Activated naive CD4-positive, alpha-beta T cell treated with anti-CD3 and anti-CD28 coated beads for 36 hours (primary cell): ENCODE measurements at places on chromosomes 7 and 10. TPM values are rescaled to one million over a fixed set of nuclear protein-coding genes. Genes with fewer than 3 reads are reported as not detected.
A peak's percentile ranks its signal among the peaks of the same experiment; 100 is the strongest.

The ELFN1 gene
- total RNA-seq, result not detected

The ZNF394 gene
- 26.6 TPM for total RNA-seq

The C10orf105 gene
- 0.36 TPM for total RNA-seq

The CLDN3 gene
- total RNA-seq, result not detected

The PON3 gene
- not detected for total RNA-seq

The FOXP2 gene
- not detected for total RNA-seq

DNA sequence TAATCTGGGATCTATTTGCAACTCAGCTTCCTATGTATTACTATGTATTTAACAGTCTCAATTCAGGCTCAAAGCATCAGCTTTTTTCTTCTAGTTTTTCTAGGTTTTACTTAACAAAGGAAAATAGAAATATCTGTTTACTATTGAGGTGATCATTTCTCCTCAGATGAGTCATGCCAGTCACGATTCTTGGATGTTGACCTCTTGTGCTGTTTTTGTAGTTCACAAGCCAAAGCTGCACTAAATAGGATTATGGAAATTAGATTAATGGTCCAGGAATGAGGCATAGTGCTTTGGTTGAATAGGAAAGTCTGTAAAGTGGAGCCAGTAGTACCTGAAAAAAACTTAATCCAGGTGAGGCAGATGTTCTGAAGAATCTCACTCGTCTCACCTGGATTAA lies 198.3 kb upstream of the KAT6B start:
- no peaks in the 10 kb centered on the region for H3K4me1 ChIP-seq
- no peak overlapping the region for H3K27ac ChIP-seq
- peaks cover 10% of the 10 kb centered on the region for H3K36me3 ChIP-seq
- DNase-seq, result no peak
- H3K27me3 ChIP-seq, result no peaks in the 10 kb centered on the region

DNA sequence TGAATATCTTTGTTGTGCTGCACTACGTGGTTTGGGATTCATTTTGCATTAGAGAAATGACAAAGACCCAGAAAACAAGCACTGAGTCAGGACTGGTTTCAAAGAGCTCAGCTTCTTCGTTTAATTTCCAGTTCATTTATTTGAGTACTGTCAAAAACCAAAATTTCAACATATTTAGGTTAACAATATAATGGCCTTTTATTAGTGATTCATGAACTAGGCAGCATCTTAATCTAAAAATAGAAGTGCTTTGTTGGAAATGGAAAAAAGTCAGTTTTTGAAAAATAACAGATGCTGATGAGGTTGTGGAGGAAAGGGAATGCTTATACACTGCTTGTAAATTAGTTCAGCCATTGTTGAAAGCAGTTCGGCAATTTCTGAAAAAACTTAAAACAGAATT lies 856.4 kb downstream of the LRMDA start:
- H3K36me3 ChIP-seq, result no peaks in the 10 kb centered on the region
- H3K27ac ChIP-seq, result no peak overlapping the region
- H3K4me3 ChIP-seq, result no peak overlapping the region
- H3K4me1 ChIP-seq, result no peaks in the 10 kb centered on the region
- no peaks in the 10 kb centered on the region for H3K27me3 ChIP-seq

DNA sequence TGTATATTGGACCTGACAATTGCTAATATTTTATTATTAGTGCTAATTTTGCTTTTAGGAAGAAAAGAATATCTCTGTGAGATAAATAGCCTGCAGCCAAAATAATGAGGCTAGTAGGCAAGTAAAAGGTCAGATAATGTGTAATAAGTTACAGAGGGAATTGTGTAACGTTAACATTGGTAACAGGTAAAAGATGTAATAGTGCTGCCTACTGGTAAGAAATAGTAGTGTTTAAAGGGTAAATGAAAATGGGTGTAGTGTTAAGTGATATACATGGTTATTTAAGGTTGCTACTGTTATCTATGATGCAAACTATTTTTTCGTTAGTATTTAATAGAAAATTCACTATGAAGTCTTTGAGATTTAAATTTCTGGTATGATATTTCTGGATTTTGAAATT lies 9.2 kb upstream of the FOXP2 start:
- no peaks in the 10 kb centered on the region for H3K36me3 ChIP-seq
- H3K27ac ChIP-seq, result no peak overlapping the region
- H3K27me3 ChIP-seq, result no peaks in the 10 kb centered on the region

- peaks cover 18% of the 10 kb centered on the region for H3K36me3 ChIP-seq
- peaks cover 43% of the 10 kb centered on the region for H3K4me1 ChIP-seq
- no peaks in the 10 kb centered on the region for H3K27me3 ChIP-seq
Observed at GRCh38 chr7:134452991-134453473, 5.9 kb downstream of the AKR1B1 start.

- H3K4me1 ChIP-seq, result no peaks in the 10 kb centered on the region
- no peaks in the 10 kb centered on the region for H3K36me3 ChIP-seq
- no peak for DNase-seq
- no peak overlapping the region for H3K4me3 ChIP-seq
Observed at GRCh38 chr7:11914645-11915044, 82.6 kb upstream of the THSD7A start.

DNA sequence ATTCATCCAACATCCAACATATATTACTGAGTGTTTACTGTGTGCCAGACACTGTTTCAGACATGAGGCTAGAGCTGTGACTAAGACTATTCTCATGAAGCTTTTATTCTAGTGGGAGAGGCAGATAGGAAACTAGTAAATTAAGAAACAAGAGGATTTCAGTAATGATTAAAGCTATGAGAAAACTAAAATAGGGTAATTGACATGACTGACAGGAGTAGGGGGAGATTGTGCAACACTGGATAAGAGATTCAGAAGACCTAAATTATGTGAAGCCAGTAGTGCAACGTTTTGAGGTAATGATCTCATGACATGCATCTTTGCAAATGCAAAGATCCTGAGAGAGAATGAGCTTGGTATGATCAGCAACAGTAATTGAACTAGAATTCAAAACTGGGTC lies 48.6 kb upstream of the MKLN1 start:
- H3K4me1 ChIP-seq, result no peaks in the 10 kb centered on the region
- no peaks in the 10 kb centered on the region for H3K27me3 ChIP-seq
- no peak for DNase-seq
- H3K4me3 ChIP-seq, result no peak overlapping the region
- no peak overlapping the region for H3K27ac ChIP-seq
- H3K36me3 ChIP-seq, result no peaks in the 10 kb centered on the region

DNA sequence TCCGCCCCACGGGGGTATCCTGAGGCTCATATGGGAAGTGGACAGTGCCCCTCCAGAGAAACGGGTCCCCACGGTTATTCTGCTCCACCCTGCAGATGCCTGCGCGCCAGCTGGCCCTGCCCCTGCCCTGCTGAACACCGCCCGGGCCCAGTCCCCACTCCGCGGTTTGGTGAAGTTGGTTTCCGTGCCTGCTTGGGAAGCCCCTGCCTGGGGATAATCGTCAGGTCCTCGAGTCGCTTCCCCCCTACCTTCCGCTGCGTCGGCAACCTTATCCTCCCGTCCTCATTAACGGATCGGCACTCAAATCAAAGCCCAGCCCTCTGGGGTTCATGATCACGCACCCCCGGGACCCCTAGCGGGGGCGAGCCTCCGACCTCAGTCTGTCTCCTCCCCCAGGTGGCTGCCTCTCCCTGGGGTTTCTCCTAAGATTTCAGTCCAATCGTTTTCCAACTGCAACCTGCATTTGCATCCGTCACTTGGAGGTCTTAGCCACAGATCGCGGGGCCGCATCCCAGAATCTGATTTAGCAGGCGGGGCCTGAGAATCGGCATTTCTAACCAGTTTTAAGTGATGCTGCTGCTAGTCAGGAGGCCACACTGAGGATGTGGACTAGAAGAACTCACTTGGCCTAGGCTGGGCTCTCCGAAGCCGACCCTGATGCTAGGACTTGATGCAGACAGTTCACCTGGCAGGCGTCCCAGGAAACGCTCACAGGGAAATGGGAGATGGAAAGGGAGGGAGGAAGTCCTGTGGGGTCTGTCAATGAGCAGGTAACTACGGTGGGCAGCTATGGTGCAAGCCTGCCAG lies 27.6 kb downstream of the WDR86 start:
- H3K27me3 ChIP-seq, result peaks cover 12% of the 10 kb centered on the region
- no peak overlapping the region for H3K27ac ChIP-seq
- peak; percentile 57 for DNase-seq
- no peaks in the 10 kb centered on the region for H3K36me3 ChIP-seq

DNA sequence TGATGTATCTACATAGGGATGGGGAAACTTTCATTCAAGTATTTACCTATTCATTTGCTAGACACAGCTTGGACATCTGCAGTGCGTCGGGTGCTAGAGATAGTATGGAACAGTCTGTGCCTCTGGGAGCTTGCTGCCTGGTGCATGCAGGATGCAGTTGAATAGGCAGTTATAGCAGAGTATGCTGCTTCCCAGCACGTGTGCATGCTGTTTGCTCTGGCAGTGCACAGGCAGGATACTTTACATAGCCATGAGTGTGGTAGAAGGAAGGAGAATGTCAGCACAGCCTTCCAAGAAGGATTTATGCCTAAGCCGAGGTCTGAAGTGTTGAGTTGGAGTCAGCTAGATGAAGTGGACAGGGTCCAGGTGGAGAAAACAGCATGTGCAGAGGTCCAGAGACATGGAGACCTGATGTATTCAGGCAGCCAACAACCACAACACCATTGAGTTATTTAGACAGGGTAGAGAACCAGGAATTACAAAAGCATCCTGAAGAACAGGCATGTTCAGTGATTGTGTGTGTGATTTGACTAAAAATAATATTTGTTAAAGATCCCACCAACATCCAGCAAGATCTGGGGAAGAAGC lies 8.1 kb downstream of the MAP3K8 start:
- H3K27ac ChIP-seq, result no peak overlapping the region
- peaks cover 21% of the 10 kb centered on the region for H3K4me1 ChIP-seq
- no peak overlapping the region for H3K4me3 ChIP-seq
- H3K27me3 ChIP-seq, result no peaks in the 10 kb centered on the region
- peaks cover 22% of the 10 kb centered on the region for H3K36me3 ChIP-seq

DNA sequence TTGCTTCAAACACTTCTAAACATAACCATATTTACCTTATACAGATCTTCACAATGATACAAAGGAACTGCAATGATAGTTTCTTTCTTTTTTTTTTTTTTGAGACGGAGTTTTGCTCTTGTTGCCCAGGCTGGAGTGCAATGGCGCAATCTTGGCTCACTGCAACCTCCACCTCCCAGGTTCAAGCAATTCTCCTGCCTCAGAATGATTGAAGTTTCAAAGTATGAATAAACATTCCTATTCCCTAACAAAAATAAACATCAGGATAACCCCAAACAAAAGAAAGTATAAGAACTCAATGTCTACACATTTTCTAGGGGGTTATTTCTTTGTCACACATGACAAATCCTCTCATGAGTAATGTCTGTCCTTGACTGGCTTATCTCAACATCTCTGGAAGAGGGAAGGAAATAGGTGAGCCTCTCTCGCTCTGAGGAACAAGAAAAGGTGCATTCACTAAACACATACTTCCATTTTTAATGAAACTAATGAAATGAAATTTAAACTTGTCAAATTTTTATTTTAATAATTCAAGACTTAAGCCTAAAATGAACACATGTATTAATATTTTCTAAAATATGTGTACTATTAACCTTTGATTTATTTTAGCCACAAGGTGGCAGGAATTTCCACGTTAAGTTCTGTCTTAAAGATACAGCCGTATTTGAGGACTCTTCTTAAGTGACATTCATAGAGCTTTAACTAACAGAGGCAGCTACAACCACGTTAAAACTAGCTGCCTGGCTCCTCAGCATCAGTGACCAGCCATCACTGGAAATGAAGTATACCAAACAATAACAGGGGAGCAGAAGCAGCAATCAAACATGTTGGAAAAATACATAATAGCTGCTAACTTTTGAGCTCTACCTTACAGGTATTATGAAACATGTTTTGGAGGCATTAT lies 58.3 kb downstream of the MALSU1 start:
- no peaks in the 10 kb centered on the region for H3K36me3 ChIP-seq
- H3K4me3 ChIP-seq, result no peak overlapping the region
- H3K27ac ChIP-seq, result no peak overlapping the region
- H3K4me1 ChIP-seq, result peaks cover 15% of the 10 kb centered on the region

DNA sequence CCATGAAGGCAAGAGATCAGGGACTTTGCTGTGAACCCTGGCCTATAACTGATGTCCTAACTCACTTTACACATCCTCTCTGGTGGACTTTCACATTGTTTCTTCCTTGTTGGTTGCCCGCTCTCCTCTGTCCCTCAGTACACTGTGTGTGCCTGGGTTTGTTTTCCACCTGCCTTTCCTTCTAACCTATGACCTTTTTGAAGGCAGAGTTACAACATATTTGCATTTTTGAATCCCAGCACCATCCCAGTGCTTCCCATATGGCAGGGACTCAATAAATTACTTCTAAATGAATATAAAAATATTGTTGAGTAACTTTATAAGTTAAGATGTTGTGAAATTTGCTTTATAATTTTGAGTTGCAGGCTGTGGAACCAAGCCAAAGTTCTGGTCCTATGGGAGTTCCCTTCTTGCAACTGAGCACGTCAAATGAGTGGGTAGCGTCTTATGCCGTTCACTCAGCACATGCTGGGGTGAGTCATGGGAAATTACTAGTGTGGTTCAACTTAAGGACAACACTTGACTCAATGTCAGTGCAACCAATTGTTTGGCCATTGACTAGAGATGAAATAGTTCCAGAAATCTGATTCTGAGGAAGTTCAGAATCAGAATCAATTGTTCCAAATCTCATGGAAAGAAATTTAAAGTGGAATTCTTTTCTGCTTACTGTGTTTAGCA lies 250.9 kb downstream of the TWIST1 start:
- no peaks in the 10 kb centered on the region for H3K4me1 ChIP-seq
- H3K27me3 ChIP-seq, result no peaks in the 10 kb centered on the region
- no peaks in the 10 kb centered on the region for H3K36me3 ChIP-seq
- H3K27ac ChIP-seq, result no peak overlapping the region
- no peak overlapping the region for H3K4me3 ChIP-seq
- DNase-seq, result no peak
